ENCODE measurements at places on chromosomes 5 and 9.

- DNase-seq, result no peak
Measured at GRCh38 chr9:100426189-100426529, 784 bp upstream of the MSANTD3 start.

GRCh38 chr9:13500034-13500433 lies 220.5 kb upstream of the MPDZ start:
- DNase-seq, result peak; percentile 44

- DNase-seq, result no peak
Measured at GRCh38 chr5:403995-404394, 39.0 kb upstream of the EXOC3 start.

- DNase-seq, result no peak
Measured at GRCh38 chr5:139955616-139956273, 87.4 kb downstream of the NRG2 start.

GRCh38 chr5:150778517-150779396 lies at the start of gene SMIM3:
Gene SMIM3 (plus strand): TSS chr5:150778757. CDS start chr5:150795441, 16,684 bp downstream.
- DNase-seq, result peak; percentile 91

- no peak for DNase-seq
Measured at GRCh38 chr5:7848296-7848695, 2.6 kb downstream of the CFAP90 start.

GRCh38 chr5:151459680-151460324 lies 12.4 kb downstream of the SLC36A1 start:
- DNase-seq, result no peak

DNA sequence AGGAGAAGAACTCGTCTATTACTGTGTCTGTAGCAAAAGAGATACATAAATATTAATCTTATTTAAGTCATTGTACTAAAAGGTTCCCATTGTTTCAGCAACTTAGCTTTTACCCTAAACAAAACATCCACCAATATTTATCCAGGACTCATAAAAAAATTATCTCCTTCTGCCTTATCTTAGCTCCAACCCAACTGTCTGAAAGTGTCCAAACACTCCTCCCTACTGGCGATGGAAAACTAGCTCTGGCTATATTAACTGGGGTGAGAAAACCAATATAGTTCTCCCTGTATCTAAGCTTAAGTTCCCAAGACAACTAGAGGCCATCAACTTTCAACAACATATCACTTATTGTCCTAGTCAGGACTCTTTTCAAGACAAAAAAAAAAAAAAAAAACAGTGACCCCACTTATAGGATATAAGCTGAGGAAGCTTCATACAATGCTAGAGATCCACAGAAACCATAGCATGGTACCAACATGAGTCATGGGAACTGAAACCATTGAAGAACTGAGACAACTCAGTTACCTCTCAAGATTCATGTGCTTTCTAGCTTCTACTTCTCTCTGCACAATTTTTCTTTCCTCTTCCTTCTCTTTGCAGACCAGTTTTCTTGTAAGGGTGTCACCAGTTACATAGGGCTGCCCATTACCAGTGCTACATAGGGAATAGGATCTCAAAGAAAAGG lies 150.7 kb upstream of the RASA1 start:
- no peak for DNase-seq

DNA sequence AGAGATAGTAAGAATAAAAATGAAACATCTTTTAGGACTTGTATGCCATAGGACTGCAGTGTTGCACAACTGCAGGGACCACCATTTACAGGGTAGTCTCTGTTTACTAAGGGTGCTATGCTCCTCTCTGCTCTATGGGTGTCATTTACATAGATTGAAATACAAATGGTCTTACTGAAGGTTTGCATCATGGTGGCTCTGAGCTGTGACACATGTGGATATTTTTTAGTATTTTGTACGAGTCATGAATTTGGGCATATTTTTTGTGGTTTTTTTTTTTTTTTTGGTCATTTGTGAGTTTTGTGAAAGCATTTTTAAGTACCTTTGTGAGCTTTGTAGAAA lies 47.4 kb downstream of the CSNK1G3 start:
- DNase-seq, result no peak

GRCh38 chr9:98333703-98334582 lies 78.5 kb upstream of the TBC1D2 start:
- no peak for DNase-seq

- DNase-seq, result no peak
Measured at GRCh38 chr9:70259512-70259802, 679 bp downstream of the SMC5 start.

GRCh38 chr5:118392491-118392890 lies 595.9 kb downstream of the DTWD2 start:
- DNase-seq, result no peak

GRCh38 chr5:78533356-78533755 lies 115.2 kb downstream of the LHFPL2 start:
- DNase-seq, result no peak

DNA sequence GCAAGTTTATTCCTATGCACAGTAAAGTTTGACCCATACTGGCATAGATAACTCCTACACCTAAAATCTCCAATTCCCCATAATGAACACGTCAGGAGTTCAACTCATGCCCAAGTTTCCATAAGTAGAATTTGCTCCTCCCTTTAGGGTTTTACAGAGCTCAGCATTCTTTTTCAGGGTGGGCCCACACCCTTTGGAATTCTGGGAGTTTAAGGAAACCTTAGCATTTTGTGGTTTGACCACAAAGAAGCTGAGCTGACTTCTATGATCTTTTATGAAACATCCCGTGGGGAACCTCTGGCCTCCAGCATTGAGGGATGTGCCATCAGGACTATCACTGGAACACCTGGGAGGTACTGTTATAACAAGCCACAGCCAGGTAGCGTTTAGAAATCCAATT lies 220.6 kb upstream of the MAP3K1 start:
- DNase-seq, result no peak

DNA sequence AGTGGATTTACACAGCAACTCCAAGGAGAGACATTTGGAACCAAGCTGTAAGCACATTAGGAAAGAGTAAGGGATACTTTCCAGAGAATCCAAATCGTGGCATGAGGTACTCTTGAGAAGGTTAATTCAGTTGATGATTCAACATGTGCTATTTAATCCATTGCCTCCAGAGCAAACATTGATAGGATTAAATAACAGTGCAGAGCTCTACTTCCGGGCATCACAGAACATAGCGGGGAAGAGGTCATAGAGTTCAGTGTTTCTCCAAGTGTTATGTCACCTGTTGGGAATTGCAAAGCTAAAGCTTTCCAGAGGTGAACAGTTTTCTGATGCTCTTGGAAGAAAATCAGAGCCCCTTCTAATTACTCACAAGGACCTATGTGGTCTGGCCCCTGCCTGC lies 127.5 kb downstream of the PPP2R2B start:
- no peak for DNase-seq

- no peak for DNase-seq
Measured at GRCh38 chr5:139181322-139181730, 16.8 kb downstream of the SIL1 start.

DNA sequence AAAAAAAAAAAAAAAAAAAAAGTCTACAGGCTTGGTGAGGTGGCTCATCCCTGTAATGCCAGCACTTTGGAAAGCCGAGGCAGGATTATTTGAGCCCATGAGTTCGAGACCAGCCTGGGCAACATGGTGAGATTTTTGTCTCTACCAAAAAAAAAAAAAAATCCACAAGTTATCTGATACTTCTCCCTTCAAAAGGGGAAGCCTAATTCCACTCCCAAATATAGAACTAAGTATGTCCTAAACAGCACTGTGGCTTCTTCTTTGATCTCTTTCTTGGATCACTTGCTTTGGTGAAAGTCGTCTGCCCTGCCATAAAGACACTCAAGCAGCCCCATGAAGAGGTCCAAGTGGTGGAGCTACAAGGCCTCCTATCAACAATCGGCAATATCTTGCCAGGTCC lies 18.8 kb upstream of the STING1 start:
- no peak for DNase-seq

DNA sequence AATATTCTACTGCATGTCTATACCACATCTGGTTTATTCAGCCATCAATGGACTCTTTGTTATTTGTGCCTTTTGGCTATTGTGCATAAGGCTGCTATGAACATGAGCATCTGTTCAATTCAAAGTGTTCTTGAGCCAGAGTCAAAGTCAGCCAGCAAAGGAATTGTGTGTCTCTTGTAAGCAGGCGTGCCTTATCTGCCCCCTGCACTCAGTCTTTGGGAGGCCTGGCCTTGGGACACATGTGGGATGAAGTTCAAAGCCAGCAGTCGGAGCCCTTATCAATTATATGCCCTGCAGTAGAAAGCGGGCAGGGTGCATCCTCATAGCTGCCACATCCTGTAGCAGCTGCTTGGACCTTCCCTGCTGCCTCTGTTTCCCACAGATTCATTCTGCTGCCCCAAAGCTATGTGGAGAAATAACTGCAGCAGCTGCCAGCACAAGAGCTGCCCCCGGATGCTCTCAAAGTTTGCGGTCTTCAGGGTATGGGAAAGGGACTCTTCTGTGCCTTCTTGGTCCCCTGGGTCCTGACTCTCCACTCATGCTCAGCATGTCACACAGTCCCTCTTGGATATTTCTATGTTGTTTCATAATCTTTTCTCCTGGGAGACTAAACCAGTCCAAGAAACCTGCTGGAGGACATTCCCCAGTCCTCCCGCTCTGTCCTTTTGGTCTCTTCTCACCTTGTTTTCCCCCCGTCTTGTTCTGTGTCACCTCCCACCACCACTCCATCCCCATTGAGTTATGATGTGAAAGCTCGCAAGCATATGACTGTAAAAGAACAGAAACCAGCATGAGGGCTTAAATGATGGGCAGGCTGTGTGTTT lies 35.9 kb downstream of the STOM start:
- no peak for DNase-seq

- DNase-seq, result no peak
Measured at GRCh38 chr9:137814436-137814835, 63.1 kb upstream of the CACNA1B start.

- no peak for DNase-seq
Measured at GRCh38 chr5:150529555-150529954, 21.6 kb downstream of the NDST1 start.

- DNase-seq, result no peak
Measured at GRCh38 chr5:80796846-80797245, 142.1 kb upstream of the DHFR start.

DNA sequence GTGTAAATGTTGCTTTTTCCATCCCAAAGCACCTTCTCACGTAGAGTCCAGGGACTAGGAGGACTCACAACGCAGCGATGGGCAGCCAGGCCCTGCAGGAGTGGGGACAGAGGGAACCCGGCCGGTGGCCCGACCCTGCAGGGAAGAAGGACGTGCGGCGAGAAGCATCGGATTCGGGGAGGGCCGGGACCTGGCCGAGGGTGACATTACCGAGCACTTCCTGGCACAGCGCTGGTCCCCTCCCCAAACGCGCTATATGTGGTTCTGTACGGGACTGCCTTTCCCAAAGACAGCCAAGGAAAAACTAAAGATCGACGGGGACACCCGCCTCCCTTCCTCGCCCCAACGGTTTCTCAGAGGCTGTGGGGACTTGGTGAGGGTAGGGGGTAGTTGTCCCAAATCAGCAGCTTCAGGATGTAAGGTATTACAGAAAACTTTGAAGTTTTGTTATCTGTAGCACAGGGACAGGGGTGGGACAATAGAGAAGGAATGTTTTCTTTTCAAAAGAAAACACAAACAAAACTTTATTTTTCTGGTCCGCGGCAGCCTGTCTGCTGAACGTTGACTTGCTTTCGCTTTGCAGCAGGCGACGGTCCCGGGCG lies 887 bp upstream of the MAP3K1 start:
- peak; percentile 59 for DNase-seq

GRCh38 chr5:175094461-175094860 lies 349.5 kb downstream of the DRD1 start:
- no peak for DNase-seq

DNA sequence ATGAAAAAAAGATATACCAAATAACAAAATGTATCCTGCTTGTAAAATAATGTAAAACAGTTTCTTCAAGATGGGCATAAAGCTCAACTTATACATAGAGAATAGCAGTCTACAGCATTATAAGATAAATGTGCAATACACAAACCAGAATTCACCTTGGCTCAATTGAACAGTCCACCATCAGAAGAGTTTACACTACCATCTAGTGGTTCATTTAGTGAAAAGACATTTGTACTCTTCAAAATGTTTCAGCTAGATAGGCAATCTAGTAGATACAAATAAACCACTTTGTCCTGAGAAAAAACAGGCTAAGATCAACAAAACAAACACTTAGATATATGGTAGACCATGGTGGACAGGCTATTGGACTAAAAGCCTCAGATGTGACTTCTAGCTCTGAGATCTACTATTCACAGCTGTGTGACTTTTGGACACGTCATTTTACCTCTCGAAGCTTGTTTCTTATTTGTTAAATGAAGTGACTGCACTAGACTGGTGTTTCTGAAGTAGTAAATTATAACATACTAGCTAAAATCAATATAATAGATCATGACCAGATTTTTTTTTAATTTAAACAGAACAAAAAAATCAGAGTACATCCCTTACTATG lies 22.1 kb upstream of the TPD52L3 start:
- no peak for DNase-seq

GRCh38 chr9:123423311-123423640 lies 67.3 kb downstream of the CRB2 start:
- DNase-seq, result no peak

DNA sequence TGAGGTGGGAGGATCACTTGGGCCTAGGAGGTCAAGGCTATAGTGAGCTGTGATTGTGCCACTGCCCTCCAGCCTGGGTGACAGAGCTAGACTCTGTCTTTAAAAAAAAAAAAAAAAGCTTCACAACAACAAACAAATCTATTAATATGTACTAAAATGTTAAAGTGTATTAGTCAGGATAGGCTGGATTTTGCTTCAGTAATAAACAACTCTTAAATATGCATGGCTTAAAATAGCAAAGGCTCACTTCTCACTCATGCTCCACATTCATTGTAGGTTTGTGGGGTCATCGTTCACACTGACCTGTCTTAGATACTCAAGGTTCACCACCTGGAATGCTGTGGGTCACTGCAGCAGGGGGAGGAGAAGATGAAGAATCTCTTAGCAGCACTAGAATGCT lies 33.8 kb upstream of the COL15A1 start:
- no peak for DNase-seq

GRCh38 chr9:113522858-113523257 lies 59.3 kb downstream of the RGS3 start:
- DNase-seq, result no peak

DNA sequence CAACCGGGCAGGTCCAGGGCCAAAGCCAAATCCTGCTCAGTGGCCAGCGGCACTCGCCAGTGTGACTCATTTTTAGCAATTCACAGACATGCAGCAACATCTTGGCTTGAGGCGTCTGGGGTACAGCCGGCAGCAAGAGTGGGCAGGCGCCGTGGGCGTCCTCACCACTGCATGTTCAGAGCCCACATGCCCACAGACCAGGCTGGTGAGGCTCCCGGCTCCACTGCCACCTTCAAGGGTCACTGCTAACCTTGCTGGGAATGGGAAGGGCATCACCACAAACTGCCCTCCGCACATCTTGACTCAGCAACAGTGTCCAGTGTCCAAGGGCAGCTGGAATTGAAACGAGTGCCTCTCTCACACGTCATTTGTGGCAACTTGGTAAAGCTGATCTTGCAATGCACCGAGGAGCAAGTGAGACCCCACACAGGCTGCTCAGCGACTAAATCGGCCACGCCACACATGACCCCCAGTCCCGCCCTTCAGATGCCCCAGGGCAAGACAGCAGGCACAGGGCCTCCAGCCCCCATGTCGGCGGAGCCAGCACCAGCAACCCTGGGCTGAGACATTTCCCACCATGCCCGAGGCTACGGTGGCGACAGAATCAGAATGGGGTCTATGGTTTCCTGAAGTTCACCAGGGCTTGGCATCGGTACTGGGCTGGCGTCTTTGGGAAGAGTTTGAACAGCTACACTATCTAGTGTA lies 140.3 kb downstream of the ROR2 start:
- no peak for DNase-seq

GRCh38 chr9:81031422-81032029 lies 657.8 kb downstream of the TLE1 start:
- no peak for DNase-seq

- no peak for DNase-seq
Measured at GRCh38 chr9:88303721-88304451, 84.4 kb upstream of the SPIN1 start.
